ENCODE measurements at places on chromosomes 4 and X. TPM values are rescaled to one million over a fixed set of nuclear protein-coding genes. Genes with fewer than 3 reads are reported as not detected.

NR0B1 gene
- total RNA-seq, result not detected

TKTL1 gene
- total RNA-seq, result 0.58 TPM

KCND1 gene
- total RNA-seq, result 3.3 TPM

CSN1S1 gene
- total RNA-seq, result not detected

PHKA1 gene
- 0.24 TPM for total RNA-seq
